ENCODE measurements at places on chromosomes 11 and 22.
A peak's percentile ranks its signal among the peaks of the same experiment; 100 is the strongest.

DNA sequence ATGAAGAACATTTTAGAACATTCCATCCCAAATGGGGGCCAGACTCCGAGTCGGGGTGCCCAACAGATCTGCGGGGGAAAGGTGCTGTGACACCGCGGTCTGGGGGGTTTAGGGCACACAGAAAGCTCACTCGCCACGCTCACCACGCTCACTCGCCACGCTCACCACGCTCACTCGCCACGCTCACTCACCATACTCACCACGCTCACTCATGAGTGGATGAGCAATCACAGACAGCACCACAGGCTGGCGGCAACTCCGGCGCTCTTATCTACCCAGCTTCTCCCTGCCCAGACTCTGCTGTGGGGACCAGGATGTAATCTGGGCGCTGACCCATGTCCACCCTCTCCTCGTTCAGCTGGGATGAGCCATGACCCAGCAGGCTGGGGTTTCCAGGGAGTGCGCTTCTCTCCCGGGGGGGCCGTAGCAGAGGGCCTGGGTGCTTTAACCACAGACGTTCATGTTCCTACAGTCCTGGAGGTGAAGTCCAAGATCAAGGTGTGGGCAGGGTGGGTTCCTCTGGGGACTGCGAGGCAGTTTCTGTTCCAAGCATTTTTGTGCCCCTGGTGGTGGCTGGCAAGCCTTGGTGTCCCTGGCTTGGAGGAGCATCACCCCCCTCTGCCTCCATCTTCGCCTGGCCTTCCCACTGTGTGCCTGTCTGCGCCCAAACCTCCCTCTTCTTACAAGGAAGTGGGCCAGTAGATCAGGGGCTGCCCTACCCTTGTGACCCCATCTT lies 141.2 kb downstream of the CTTN start:
- no peak for DNase-seq

- DNase-seq = peak; percentile 25
Measured at GRCh38 chr11:118084247-118084646, 2.5 kb downstream of the SMIM35 start.

DNA sequence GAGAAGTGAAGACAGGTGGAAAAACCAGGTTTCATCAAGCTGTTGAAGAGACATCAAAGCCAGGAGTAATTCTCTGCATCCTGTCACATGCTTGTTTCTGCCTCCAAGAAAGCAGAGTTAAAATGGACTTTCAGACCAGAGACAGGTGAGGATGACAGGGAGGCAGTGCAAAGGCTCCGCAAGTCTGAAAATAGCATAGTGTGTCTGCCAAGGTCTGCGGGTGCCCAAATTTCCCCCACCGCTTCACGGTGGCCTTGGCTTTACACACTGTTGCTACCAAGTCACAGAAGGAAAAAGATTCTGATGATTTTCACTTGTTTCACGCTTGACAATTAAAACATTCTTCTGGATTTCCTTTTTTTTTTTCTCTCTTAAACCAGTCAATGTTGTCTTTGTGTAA lies 44.2 kb downstream of the SNX19 start:
- no peak for DNase-seq

GRCh38 chr11:61645179-61645868 lies 34.9 kb upstream of the DAGLA start:
- no peak for DNase-seq

DNA sequence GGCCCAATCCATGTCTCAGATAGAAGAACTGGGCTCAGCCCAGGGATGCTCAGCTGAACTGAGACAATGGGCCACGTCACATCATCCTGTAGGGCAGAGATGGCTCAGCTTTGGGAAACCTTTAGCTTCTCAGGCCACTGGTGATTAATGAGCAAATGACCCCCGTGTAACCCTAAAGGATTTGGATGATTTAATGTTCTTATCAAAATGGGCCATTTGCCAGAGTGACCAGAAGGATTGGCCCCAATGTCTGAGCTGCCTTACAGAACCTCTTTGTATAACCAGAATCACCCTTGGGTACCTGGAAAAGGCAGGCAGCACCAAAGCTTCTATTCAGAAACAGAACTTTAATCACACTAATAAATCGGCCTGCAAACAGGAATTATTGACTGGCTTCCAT lies 73.7 kb downstream of the ABTB2 start:
- DNase-seq = no peak

Measured in DMS53 (cell line).